ENCODE measurements at places on chromosomes 4 and X. TPM values are rescaled to one million over a fixed set of nuclear protein-coding genes. Genes with fewer than 3 reads are reported as not detected.

The TLR6 gene
- 2.0 TPM for total RNA-seq

The DOCK11 gene
- 35.5 TPM for total RNA-seq

The PAGE5 gene
- not detected for total RNA-seq

The IQCM gene
- total RNA-seq = not detected

The CCNB3 gene
- total RNA-seq = 0.98 TPM

The RPA4 gene
- 0.93 TPM for total RNA-seq

The MND1 gene
- total RNA-seq = 5.9 TPM

The FRMD7 gene
- total RNA-seq = 1.3 TPM

The GAGE12E gene
- total RNA-seq = not detected

DNA sequence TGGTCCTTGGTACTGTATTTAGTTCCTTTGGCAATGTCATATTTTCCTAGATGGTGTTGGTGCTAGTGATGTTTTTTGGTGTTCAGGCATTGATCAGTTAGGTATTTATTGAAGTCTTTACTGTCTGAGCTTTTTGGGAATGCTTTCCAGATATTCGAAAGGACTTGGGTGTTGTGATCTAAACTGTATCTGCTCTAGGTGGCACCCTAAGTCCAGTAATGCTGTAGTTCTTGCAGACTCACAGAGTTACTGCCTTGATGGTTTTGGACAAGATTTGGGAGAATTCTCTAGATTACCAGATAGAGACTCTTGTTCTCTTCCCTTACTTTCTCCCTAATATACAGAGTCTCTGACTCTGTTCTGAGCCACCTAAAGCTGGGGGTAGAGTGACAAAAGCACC lies 513.6 kb upstream of the PITX2 start:
- DNase-seq = peak; percentile 4

DNA sequence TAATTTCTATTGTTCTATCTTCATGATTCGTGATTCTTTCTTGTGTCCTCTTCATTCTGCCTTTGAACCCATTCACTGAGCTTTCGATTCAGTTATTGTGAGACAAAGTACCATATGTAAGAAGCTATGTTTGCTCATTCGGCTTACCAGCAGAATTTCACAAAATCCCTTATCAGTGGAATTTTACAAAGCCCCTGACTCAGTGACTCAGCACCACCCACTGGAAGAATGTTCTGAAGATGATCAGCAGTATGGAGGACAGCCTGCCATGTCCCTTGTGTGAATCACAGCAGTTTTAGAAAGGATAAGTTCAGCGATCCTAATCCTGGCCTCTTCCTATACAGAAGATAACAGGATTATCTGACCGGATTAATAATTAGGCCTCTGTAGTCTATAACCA lies 5.8 kb upstream of the UXT start:
- no peak for DNase-seq

GRCh38 chrX:2819345-2820135 lies 9.2 kb upstream of the GYG2 start:
- peak; percentile 14 for DNase-seq

GRCh38 chr4:143641361-143641760 lies 59.1 kb downstream of the FREM3 start:
- peak; percentile 37 for DNase-seq

DNA sequence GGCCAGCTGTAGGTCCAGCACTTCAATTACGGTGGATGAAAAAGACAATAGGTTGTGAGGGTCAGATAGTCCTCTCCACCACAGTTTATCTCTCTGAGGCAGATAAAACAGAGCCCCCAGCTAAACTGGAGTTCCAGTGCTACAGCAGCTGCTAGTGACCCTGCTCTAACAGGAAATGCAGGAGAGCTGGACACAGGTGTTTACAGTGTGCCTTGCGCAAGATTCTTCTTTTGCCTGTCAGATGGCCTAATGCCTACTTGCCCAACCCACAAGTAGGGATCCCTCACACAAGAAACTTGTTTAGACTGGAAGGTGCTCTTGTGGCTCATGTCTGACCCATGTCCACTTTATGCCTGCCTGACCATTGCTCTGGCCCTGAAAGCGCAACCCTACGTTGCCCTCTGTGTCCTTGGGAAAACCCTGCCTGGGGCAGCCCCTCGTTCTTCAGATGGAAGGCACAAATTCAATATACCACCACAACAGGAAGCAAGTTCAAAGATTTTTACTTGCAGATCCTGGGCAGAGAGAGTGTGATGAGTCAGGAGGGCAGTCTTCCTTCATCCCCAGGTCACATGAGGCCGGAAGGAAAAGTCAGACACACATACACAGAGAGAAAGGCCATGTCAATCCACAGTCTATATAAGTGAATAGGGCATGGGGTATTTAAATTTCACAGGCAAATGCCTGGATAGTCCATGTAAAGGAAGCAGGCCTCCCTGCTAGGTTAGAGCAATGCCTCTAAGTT lies 105.1 kb upstream of the ADGRL3 start:
- DNase-seq = no peak

- no peak for DNase-seq
Measured at GRCh38 chr4:162475246-162475645, 311.4 kb upstream of the FSTL5 start.

- peak; percentile 38 for DNase-seq
Measured at GRCh38 chr4:52894443-52894842, 32.3 kb downstream of the RASL11B start.

- DNase-seq = no peak
Measured at GRCh38 chrX:113726466-113726865, 857.4 kb upstream of the HTR2C start.

DNA sequence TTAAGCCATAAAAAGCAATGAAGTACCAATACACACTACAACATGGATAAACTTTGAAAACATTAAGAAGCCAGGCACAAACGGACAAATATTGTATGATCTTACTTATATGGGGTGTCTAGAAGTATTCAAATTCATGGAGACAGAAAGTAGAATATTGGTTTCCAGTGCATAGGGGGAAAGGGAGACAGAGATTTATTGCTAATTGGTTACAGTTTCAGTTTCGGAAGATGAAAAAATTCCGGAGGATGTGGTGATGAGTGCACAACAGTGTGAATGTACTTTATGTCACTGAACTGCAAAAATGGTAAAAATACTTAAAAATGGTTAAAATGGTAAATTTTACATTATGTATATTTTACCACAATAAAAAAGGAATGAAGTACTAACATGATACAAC lies 5.1 kb upstream of the PRDX4 start:
- no peak for DNase-seq

GRCh38 chr4:174910271-174910670 lies 7.9 kb upstream of the ADAM29 start:
- no peak for DNase-seq

DNA sequence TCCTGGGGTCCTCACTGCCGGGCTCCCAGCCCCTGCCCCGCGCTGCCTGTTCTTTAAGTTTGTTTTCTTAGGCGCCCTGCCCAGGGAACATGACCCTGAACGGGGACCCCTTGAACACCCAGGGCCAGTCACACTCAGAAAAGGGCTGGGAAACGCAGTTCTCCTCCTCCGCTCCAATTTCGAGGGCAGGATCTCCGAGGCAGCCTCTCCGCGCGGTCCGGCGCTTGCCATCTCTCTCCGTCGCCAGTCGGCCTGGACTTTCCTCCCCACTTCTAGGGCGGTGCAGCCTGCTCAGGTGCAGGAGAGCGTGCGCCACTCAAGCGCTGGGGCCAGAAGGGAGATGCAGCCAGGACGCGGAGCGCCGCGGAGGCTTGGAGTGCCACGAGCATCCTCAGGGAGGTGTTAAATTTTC lies 9.9 kb downstream of the PRDM8 start:
- peak; percentile 46 for DNase-seq

DNA sequence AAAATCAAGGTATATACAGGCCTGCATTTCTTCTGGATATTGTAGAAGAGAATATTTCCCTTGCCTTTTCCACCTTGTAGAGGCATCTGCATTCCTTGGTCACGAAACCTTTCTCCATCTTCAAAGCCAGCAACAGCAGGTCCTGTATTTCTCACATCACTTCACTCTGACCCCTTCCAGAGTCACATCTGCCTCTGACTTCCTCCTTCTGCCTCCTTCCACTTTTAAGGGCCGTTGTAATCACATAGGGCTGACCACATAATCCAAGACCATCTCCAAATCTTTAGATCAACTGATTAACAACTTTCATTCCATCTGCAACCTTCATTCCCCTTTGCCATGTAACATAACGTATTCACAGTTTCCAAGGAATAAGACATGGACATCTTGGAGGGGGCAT lies 38.3 kb upstream of the NDP start:
- DNase-seq = no peak

DNA sequence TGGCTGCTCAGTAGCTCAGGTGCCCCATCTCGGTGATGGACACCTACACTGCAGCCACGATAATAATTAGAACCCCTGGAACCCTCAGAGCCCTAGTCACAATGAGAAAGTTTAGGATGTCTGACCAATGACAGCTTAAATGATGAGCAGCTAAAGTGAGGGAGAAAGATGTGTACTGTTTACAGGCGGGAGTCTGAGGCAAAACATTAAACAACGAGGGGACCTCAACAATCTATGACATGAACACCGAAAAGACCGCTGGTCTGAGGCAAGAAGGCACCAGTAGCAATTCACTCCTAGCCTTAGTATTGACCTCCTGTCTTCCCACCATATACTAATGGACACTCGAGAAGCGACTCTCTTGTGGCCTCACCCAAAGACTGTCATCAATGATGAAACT lies 369.5 kb upstream of the SMIM31 start:
- no peak for DNase-seq

DNA sequence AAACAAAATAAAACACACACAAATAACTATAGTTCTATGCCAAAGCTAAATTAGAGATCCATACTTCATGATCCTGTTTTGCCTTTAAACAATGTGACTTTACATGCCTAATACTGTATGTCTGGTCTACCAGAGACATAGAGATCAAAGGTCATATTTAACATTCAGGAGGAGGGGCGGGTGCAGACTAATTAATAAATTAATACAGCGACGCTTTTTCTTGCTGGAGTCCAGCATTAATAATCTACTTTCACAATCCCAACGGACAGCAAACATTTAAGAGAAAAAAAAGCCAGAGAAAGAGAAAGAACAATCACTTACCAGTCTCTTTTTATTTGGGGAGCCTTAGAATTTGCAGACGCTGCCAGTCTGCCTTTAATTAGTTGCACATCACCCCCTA lies 509 bp downstream of the CXXC4 start:
- no peak for DNase-seq

DNA sequence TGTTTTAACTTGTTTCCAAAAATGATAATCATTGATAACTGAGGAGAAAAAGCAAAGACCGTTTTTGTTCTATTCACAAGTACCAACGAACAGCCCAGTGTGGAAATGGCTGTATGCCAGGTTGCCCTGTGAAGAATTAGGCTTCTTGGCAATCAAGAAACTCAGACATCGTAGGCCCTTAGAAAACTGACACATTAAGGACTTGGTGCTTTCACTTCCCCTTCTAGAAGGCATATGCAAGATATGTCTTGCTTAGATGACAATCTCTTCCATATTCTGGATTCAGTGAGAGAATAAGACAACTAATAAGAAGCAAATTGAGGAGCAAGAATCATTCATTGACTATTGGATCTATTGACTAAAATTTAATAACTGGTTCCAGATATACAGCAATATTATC lies 56.6 kb downstream of the ANAPC10 start:
- DNase-seq = peak; percentile 23

- no peak for DNase-seq
Measured at GRCh38 chr4:104942990-104943743, 203.5 kb upstream of the TET2 start.

Data from muscle of leg (tissue), 16 donors.